ENCODE measurements at places on chromosomes 5 and 9. TPM values are rescaled to one million over a fixed set of nuclear protein-coding genes. Genes with fewer than 3 reads are reported as not detected.

GRCh38 chr9:8857926-8858595 lies 1058.5 kb upstream of the DMAC1 start:
- no peak for DNase-seq
- H3K27me3 ChIP-seq = no peaks in the 10 kb centered on the region
- no peak overlapping the region for H3K27ac ChIP-seq
- H3K4me3 ChIP-seq = no peak overlapping the region
- H3K4me1 ChIP-seq = no peaks in the 10 kb centered on the region
- no peaks in the 10 kb centered on the region for H3K36me3 ChIP-seq

DNA sequence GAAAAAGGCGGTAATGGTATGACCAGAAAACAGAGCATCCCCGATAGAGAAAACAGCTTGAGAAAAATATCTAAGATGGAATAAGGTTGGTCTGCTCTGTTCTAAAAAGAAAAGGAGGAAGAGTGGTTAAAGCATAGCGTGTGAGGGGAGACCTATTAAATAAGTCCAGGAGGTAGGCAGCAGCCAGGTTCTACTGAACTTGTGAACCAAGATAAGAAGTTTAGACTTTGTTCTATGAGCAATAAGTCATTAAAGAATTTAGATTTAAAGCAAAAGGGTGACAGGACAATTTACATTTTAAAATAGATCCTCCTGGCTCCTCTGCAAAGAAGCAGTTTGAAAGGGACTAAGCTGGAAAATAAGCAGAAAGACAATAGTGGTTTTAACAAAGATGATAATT lies 81.3 kb upstream of the COX7C start:
- no peak overlapping the region for H3K27ac ChIP-seq
- no peak for DNase-seq
- H3K4me1 ChIP-seq = no peaks in the 10 kb centered on the region
- H3K27me3 ChIP-seq = no peaks in the 10 kb centered on the region
- H3K4me3 ChIP-seq = no peak overlapping the region
- no peaks in the 10 kb centered on the region for H3K36me3 ChIP-seq

- H3K4me1 ChIP-seq = peaks cover 6% of the 10 kb centered on the region
- no peaks in the 10 kb centered on the region for H3K36me3 ChIP-seq
- H3K27me3 ChIP-seq = no peaks in the 10 kb centered on the region
- no peak for DNase-seq
- H3K27ac ChIP-seq = no peak overlapping the region
Observed at GRCh38 chr5:33067291-33067690, 356.2 kb downstream of the NPR3 start.

Gene DDX4
- total RNA-seq = not detected

Gene LAMC3
- total RNA-seq = 7.7 TPM

Gene AHRR
- 12.7 TPM for total RNA-seq

All from HCT116 (cell line).